ENCODE measurements at places on chromosomes 5 and 9. TPM values are rescaled to one million over a fixed set of nuclear protein-coding genes. Genes with fewer than 3 reads are reported as not detected.

Gene PCDHB16
- 5.1 TPM for total RNA-seq

Gene RALGDS
- total RNA-seq = 21.7 TPM

Gene TXNDC8
- not detected for total RNA-seq

Gene SECISBP2
- 19.0 TPM for total RNA-seq

Gene GRM6
- not detected for total RNA-seq

Gene INSL4
- not detected for total RNA-seq

Gene PTPRD
- not detected for total RNA-seq

Gene GRXCR2
- total RNA-seq = not detected

Gene IFNA2
- total RNA-seq = not detected
